ENCODE measurements at places on chromosomes 3 and 15.
A peak's percentile ranks its signal among the peaks of the same experiment; 100 is the strongest.

GRCh38 chr15:84921121-84921520, 36.7 kb downstream of the SLC28A1 start:
- no peak for DNase-seq

DNA sequence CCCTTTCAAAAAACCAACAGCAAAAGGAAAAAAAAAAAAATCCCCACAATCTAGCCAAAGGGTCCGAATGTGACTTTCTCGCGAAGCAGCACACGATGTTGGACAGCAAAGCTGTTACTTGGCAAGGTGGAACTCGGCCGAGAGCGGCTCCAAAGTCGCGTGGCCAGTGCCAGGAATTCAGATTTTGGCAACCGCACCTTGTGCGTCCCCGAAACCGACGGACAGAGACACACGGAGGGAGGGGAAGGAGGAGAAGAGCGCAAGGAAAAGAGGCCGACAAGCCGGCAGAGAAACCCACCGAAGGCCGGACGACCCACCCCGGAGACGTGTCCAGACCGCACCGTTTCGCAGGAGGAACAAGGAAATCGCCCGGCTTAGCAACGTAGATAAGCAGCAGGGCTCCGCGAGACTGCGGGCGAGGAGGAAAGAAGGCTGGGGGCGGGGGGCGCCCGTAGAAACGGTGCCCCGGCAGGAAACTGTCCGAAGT, 517.3 kb downstream of the MECOM start:
- peak; percentile 7 for DNase-seq

- DNase-seq, result no peak
Observed at GRCh38 chr3:141366285-141367037, 1.8 kb upstream of the ZBTB38 start.

DNA sequence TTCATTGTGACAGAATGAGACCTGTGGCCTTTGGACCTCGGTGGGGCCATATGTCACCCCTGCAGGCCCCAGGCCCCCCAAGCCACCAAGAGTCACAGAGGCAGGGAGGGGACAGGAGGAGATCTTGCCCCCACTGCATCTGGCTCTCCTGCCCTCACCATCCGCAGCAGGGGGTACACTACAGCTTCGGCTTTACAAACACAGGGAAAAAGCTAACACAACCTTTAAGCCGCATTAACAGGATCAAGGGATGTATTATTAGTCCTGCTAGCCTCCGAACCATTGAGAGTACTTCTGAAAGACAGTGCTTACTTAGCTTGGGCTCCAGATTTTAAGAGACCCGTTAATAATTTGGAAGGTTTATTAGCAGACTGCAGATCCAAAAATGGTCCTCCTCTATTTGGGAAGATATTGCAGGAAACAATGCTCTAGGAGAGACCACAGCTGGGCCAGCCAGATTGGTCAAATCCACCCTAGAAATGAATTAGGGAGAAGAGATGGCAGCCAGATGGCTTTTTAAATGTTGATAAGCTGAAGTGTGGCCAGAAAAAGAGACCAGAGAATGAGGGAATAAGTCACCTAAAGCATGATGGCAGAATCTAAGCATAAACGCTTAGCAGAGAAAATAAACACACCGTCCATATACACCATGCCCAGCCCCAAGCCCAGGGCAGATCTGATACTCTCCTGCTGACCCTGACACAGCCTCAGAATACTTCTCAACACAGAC, 31.5 kb downstream of the SRGAP3 start:
- no peak for DNase-seq

DNA sequence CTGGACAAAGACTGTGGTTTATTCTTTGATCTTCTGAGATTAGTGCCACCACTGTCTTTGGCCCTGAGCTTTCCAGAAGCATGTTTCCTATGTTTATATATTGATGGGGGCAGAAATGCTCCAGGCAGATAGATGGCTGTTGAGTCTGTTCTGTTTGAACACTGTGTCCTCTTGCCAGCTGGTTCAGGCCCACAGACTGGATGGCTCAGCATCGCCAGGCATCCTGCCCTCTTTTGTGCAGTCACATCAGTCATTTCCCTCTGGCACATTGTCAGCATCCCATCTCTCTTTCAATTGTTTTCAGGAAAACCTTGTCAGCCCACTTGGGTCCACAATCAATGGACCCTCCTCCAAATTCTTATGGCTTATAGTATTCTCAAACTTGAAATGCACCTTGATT, 141.2 kb downstream of the NEK11 start:
- DNase-seq, result no peak

DNA sequence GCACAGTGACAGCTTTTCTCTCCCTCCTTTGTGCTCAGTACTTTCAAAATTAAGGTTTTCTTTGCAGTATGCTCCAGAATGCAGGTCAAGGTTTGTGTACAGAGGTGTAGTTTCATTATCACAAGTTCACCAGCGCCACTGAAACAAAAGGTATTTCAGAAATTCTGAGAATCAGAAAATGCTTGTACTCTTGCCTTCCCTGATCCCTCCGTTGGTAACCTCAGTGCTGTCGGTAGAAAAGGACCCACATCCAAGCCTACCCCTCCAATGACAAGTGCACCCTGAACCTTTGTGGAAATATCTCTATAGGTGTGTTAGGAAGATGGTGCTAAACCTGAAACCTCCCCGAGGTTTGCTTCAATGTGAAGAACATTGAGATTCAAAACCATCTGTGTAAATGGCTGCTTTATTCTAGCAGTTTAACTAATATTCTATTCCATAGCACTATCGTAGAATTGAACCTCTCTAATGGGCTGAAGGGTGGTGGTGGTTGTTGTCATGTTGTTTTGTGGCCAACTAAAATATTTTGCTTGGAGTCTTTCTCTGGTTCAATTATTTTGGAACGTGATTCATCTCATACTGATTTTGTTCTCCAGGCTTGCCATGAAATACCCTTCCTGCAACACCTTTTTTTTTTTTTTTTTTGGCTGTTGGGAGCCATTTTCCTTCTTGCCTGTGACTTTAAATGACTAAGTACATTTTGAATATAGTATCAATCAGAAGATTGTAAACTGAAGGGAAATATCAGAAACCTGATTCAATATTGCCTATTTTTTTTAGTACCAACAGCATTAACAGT, 20.7 kb downstream of the ZBTB38 start:
- no peak for DNase-seq
